ENCODE measurements at places on chromosomes 13 and 19.

GRCh38 chr19:1489463-1490310, 463 bp downstream of the PCSK4 start:
- DNase-seq, result no peak

GRCh38 chr13:76223999-76224398, 587.9 kb downstream of the LMO7 start:
- no peak for DNase-seq

DNA sequence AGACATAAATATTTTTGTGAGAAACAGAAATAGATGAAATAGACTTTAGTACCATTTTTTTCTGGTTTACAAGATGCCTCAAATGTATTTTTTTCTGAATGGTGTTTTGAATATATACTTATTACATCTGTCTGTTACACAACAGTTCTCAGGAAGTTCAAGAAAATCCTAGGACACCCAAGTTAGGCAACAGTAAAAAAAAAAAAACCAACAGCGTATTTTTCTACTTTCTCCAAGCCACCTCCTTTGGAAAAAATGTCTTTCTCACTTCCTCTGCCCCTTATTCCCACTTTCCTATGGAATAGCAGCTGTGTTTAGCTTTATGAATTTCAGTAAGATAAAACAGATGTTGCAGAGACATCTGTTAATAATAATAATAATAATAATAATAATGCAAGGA, 489.6 kb upstream of the KLF12 start:
- DNase-seq, result no peak

DNA sequence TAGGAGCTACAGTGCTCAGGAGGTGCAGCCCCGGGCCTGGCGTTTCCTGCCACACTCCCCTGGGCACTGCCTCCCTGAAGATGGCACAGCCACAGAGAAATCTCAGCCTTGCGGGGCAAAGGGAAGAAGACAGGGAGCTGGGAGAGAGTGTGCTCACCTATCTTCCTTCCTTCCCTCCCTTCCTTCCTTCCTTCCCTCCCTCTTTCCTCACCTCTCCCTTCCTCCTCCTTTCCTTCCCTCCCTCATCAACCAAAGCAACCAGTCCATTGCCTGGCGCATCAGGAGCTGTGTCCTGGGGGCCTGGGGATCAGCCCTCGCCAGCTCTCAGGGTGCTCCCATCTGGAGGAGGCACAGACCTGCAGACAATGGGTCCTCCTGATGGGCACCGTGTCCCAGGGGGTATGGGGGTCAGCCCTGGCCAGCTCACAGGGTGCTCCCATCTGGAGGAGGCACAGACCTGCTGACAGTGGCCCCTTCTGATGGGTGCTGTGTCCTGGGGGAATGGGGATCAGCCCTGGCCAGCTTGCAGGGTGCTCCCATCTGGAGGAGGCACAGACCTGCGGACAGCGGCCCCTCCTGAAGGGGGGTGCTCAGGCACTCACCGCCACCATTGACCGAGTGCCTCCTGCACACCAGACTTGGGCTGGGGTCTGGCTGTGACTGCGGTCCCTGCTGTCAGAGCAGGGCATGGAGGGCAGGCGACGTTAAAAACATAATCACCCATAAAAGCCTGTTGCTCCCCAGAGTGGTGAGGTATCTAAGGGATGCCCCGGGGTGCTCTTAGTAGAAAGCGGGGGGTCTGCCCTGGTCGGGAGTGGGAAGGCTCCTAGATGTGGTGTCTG, 120.2 kb downstream of the URI1 start:
- no peak for DNase-seq

- no peak for DNase-seq
These were observed 43.2 kb downstream of the BBC3 start for GRCh38 chr19:47187797-47188196.

GRCh38 chr13:24672141-24673132, 7.8 kb upstream of the ATP12A start:
- no peak for DNase-seq

DNA sequence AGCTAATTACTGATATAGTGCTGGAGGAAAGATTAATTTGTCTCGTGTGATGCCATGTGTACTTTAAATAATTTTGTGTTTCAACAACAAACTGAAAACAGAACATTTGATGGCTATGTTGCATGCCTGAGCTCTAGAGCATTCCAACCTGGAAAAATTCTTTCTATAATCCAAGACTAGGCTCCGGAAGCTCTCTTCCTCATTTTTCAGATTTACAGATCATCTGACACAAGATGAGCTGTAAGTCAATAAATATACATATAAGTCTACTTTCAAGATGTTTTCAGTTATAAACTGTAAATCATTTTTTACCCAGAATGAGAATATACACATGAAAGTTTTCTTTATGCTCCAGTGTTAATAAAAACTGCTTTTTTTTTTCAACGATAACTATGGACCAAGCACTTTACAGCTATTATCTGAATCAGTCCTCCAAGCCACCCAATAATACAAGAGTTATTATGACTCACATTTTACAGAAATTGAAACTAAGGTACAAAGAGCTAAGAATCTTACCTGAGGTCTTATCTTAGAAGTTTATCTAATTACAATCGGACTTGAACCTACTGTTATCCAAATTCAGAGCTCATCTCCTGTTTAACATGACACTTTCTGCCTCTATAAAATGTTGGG, 6.4 kb upstream of the FOXO1 start:
- no peak for DNase-seq
